ENCODE measurements at places on chromosomes 5 and 9. TPM values are rescaled to one million over a fixed set of nuclear protein-coding genes. Genes with fewer than 3 reads are reported as not detected.

Gene ACTBL2
- 0.29 TPM for polyA plus RNA-seq

Gene TAS2R1
- not detected for polyA plus RNA-seq

Gene HCN1
- polyA plus RNA-seq, result not detected

DNA sequence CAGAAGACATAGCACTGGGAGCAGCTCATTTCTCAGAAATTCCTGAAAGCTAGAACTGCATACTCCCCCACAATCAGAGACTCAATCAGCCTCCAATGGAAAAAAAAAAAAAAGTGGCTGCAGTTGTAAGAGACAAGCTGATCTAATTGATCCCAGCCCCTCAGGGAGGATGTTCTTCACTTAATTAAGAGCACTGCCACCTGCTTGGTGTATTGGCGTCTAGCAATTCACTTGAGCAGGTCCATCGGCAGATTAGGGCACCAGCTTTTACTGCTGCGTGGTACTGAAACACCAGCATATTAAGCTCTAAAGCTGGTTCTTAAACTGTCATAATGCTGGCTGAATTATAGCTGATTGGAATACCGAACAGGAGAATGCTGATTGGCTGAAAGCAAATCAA, 1890.1 kb upstream of the WWC1 start:
- no peaks in the 10 kb centered on the region for H3K36me3 ChIP-seq
- H3K4me1 ChIP-seq, result no peaks in the 10 kb centered on the region
- H3K4me3 ChIP-seq, result no peak overlapping the region
- no peak overlapping the region for H3K27ac ChIP-seq
- no peaks in the 10 kb centered on the region for H3K27me3 ChIP-seq

GRCh38 chr5:158267228-158267627, 408.3 kb upstream of the CLINT1 start:
- H3K4me1 ChIP-seq, result no peaks in the 10 kb centered on the region
- no peaks in the 10 kb centered on the region for H3K27me3 ChIP-seq
- H3K27ac ChIP-seq, result no peak overlapping the region
- no peak overlapping the region for H3K4me3 ChIP-seq
- H3K36me3 ChIP-seq, result no peaks in the 10 kb centered on the region
- no peak for DNase-seq

DNA sequence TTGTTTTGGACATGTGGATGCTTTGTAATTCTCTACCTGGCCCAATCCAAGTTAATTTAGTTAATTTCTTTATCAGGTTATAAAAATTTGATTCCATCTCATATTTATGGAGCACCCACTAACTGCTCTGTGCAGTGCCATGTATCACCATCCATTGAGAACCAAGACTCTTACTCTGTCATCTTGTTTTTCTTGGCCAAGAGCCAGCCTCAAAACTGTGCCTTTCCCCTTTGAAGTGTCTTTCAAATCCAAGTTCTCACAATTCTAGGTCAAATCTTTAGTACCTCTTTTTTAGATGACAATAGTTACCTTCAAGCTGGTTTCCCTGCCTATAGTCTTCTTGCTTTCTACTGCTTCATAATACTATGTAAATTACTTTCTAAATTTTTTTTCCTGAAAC, 3.2 kb downstream of the COMMD10 start:
- DNase-seq, result no peak
- H3K27ac ChIP-seq, result no peak overlapping the region
- peaks cover 6% of the 10 kb centered on the region for H3K4me1 ChIP-seq
- peaks cover 2% of the 10 kb centered on the region for H3K36me3 ChIP-seq
- H3K4me3 ChIP-seq, result no peak overlapping the region

- peak; percentile 14 for DNase-seq
- H3K27me3 ChIP-seq, result no peaks in the 10 kb centered on the region
- H3K4me1 ChIP-seq, result peaks cover 19% of the 10 kb centered on the region
- no peak overlapping the region for H3K27ac ChIP-seq
- H3K36me3 ChIP-seq, result no peaks in the 10 kb centered on the region
Measured at GRCh38 chr5:10480237-10480985, 38.7 kb downstream of the ROPN1L start.

DNA sequence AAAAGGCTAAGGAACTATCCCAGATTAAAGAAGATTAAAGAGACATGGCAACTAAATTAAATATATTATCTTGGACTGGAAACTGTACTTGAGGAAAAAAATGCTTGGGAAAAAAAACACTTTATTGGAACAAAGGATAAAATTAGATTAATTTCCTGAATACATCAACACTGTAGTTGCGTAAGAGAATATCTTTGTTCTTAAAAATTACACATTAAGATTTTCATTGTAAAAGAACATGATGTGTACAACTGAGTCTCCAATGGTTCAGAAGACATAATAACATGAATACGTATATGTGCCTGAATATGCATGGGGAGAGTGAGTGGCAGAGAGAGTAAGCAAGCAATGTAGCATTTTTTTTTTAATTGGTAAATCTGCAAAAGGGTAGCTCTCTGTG, 2.8 kb downstream of the AP3B1 start:
- DNase-seq, result no peak
- H3K27ac ChIP-seq, result no peak overlapping the region
- no peaks in the 10 kb centered on the region for H3K36me3 ChIP-seq
- H3K4me3 ChIP-seq, result no peak overlapping the region
- peaks cover 5% of the 10 kb centered on the region for H3K4me1 ChIP-seq

DNA sequence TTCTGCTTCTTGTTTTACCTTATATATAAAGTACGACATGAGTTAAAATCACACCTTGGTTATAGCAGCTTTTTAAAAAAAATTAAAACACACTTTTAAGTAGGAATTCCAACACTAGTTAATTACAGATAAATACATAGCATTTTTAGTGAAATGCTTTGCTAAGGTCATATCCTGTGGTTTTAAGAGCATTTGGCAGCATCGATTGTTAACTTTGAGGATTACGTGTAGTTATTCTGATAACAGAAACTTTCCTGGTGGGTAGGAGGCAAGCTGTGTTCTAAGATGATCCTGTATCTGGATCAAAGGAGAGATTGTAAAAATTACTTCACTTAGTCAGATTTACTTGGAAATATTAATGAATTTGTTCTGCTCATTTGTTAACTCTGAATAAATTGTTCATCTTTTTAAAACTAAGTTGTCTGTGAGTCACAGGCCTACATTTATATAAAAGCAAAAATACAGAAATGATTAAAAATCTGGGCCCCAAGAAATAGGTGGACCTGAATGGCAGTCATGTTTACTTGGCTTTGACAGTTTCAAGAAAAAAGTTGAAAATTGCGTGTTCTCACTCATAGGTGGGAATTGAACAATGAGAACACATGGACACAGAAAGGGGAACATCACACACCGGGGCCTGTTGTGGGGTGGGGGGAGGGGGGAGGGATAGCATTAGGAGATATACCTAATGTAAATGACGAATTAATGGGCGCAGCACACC, 58.3 kb downstream of the TRIO start:
- no peak overlapping the region for H3K4me3 ChIP-seq
- no peaks in the 10 kb centered on the region for H3K27me3 ChIP-seq
- DNase-seq, result peak; percentile 79
- no peak overlapping the region for H3K27ac ChIP-seq

DNA sequence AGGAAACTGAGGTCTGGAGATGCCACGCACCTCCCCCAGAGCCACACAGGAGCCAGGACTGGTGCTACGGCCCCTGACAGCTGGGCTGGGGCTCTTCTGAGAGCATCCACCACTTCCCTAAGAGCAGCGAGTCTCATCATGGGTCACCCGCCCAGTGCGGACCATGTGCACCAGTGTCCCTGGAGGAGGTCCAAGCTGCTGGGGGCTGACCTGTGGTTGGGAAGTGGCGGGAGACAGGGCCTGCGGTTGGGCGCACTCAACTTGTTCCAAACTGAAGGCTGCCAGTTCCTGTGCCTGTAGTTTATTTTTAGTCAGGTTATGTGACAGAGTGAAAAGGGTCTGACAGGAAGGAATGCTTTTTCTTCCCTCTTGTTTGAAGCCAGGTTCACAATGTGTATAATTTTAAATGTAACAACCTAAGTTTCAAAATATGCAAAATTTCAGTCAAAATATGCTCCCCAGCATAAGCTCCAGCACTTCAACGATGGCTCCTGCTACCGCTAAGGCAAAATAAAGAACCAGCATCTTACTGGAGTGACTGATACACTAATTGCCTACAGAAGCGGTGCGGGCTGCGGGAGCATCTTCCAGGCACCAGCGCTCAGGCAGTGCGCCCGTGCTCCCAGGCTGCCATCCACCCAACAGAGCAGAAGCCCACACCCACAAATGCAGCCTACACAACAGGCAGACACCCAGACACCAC, 14.8 kb downstream of the BARHL1 start:
- H3K4me1 ChIP-seq, result peaks cover 2% of the 10 kb centered on the region
- peaks cover 21% of the 10 kb centered on the region for H3K36me3 ChIP-seq
- no peak for DNase-seq
- H3K27ac ChIP-seq, result no peak overlapping the region

GRCh38 chr9:16884373-16884772, 13.9 kb upstream of the BNC2 start:
- H3K27me3 ChIP-seq, result no peaks in the 10 kb centered on the region
- no peaks in the 10 kb centered on the region for H3K36me3 ChIP-seq
- DNase-seq, result no peak

DNA sequence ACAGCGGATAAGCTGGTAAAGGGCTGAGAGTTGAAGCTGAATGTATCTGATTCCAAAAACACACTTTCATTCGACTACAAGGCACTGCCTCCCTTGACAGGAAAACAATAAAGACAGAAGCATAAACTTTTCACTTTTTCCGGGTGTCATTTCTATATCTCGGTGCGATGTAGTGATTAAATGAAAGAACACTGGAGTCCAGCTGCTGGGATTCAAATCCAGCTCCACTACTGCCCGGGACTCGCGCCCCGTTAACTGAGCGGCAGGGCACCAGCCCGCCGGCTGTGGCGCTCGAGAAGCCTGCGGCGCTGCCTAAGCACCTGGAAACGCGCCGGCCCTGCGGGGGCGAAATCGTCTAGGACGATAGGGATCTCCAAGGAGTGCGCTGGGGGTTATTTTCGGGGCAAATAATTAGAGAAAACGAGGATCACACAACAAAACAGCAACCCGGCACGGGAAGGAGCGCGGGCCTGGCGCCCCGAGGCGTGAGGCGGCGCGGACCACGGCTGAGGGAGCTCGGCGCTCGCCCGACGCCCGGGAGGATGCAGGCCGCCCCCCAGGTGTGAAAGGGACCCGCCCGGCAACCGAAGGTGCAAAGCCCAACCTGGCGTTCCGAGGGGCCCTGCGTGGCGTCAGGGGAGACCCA, 837 bp downstream of the UIMC1 start:
- H3K27me3 ChIP-seq, result no peaks in the 10 kb centered on the region
- peak; percentile 62 for DNase-seq
- H3K4me3 ChIP-seq, result peak overlapping the region; percentile 79
- no peaks in the 10 kb centered on the region for H3K36me3 ChIP-seq
- H3K27ac ChIP-seq, result peak overlapping the region; percentile 91
- peaks cover 5% of the 10 kb centered on the region for H3K4me1 ChIP-seq

- H3K27ac ChIP-seq, result no peak overlapping the region
- H3K4me1 ChIP-seq, result no peaks in the 10 kb centered on the region
- no peak overlapping the region for H3K4me3 ChIP-seq
- DNase-seq, result peak; percentile 19
- no peaks in the 10 kb centered on the region for H3K36me3 ChIP-seq
Measured at GRCh38 chr5:145378226-145378625, 456.9 kb downstream of the PRELID2 start.

DNA sequence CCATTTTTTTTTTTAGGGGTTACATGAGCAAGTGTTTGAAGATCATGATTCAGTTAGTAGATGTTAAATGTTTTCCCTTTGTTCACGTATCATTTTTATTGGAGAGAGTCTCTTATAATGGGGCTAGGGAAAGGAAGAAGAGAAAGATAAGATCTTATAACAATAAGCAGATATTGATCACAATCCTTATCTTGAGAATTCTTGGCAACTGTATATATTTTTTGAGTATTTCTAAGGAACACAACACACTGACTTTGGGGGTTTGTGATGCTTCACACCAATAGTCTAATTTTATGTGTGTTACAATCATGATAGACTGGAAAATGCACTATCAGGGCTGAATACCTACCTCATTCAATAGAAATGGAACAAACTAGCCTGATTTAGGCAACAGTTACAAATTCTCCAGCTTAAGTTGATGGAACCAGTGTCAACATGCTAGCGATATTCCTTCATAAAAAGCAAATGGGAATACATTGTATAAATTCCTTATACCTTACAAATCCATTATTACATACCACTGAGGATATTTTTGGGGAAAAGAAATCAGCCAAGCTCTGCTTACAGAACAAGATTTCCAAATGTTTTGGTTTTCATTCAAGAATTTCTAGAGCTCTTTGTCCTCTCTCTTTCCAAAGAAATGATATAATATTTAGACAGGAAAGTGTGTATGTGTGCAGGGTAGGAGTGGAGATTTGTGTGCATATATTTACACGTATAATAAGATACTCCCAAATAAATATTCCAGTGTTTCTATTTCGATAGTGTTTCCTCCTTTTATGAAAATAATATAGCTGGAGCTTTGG, 41.5 kb downstream of the SVEP1 start:
- H3K27me3 ChIP-seq, result no peaks in the 10 kb centered on the region
- peaks cover 3% of the 10 kb centered on the region for H3K4me1 ChIP-seq
- H3K4me3 ChIP-seq, result no peak overlapping the region
- peak; percentile 75 for DNase-seq

DNA sequence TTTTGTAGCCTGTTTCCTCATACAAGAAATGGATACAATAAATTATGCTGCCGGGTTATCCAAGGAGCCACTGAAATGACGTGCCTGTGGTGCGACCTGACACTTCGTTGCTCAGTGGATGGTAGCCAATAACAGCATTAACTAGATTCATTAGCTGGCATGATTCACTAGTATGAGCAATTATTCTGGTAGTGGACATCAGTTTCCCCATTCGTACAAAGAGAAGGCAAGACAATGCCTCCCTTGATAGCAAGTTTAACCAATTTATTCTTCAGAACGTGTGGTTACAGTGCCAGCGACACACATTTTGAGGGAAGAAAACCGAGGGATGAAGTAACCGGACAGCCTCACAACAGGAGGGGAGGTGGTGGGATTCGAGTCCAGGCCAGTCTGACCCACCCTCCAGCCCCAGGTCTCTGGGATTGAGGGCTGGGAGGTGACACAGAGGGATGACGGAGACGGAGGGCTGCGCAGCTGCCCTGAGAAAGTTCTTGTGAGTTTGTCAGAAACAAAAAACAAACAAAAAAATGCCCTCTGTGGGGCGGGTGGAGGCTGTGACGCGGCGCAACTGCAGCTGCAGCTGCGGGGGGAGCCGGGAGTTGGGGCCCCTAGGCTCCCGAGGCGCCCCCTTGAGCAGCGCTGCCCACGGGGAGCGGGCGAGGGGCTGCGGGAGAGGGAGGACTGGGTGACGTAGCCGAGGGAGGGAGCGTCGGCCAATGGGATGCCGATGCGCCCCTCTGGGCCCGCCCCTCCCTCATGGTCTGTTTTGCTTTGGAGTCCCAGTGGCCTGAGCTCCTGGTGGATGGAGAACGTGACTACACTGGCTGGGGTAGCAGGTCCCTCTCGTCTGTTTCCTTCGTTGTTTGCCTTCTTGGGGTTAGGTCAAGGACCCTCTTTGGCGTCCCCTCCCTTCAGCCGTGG, 10.9 kb downstream of the LHX2 start:
- H3K27me3 ChIP-seq, result peaks cover 84% of the 10 kb centered on the region
- no peak overlapping the region for H3K4me3 ChIP-seq
- no peak overlapping the region for H3K27ac ChIP-seq
- no peaks in the 10 kb centered on the region for H3K4me1 ChIP-seq
- no peak for DNase-seq
